ENCODE measurements at places on chromosomes 3 and 15.

DNA sequence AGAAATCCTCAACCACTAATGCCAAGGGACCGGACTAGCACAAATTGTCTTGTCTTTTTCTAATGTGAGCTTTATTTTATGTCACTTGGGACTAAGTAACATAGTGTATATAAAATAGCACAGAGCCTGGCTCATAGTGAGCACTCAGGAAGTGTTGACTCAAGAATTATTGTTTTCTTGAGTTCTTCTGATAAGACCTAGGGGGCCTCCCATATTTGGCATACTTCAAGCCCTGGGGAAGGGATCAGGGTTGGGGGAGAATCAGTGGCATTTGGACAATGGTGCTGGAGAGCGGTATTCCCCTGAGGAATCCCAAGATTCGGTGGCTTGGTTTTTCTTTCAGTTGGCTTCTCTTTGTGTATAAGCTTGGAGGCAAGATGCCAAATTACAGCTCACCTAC lies 19.4 kb downstream of the ZNF80 start:
- no peak for DNase-seq

DNA sequence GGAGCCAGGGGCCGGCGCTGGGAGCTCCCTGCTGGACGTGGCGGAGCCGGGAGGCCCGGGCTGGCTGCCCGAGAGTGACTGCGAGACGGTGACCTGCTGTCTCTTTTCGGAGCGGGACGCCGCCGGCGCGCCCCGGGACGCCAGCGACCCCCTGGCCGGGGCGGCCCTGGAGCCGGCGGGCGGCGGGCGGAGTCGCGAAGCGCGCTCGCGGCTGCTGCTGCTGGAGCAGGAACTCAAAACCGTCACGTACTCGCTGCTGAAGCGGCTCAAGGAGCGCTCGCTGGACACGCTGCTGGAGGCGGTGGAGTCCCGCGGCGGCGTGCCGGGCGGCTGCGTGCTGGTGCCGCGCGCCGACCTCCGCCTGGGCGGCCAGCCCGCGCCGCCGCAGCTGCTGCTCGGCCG lies 1.5 kb downstream of the SMAD6 start:
- DNase-seq = peak; percentile 20

- DNase-seq = no peak
Measured at GRCh38 chr3:27553886-27554540, 69.8 kb upstream of the SLC4A7 start.

GRCh38 chr15:71588746-71589145 lies 221.6 kb upstream of the NR2E3 start:
- DNase-seq = no peak

DNA sequence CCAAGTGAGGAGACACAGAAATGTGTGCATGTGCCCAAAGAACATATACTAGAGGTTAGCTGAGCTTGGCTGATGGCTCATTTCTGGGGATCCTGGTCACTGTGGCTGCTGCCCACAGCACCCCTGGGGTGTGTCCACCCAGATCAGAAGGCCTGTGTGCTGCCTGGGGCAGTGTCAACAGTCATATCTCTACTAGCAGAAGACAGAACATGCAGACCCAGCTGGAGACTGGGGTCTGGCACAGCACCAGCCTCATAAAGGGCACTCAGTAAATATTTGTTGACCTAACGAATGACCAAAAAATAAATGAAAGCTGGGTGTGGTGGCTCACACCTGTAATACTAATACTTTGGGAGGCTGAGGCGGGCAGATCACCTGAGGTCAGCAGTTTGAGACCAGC lies 16.4 kb downstream of the CHRNA3 start:
- DNase-seq = no peak

DNA sequence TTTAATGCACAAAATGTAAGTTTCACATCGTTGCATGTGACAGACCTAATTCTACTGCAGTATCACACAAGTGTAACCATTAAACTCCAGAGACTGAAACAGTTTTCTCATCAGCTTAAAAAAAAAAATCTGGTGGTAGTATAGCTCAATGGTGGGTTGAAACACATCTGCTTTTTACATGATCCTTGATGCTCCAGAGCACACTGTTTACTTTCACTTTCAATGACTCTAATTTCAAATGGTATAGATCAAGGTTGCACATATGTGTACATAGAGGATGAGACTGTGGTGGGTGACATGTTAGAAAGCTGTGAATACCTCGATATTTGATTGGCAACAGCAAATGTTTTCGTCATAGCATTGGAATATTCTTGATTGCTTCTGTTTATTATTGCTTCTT lies 22.4 kb downstream of the MCTP2 start:
- DNase-seq = no peak

DNA sequence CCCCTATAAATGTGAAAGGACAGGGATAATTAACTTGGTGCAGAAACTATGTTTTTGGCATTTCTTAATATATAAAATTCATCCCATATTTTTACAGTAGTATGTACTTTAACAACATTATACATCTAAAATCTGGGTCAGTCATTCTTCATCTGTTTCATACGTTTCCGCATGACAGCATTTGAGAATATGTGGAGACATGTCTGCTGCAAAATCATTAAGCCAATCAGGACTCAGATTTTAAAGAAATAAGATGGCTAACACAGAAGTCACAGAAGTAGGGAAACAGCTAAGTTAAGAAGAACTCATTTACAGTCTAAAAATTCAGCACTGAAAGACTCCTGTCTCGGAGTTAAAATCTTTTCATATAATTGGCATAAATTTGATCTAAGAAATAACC lies 200.4 kb downstream of the TAFA4 start:
- no peak for DNase-seq

Measured in WTC11 (cell line).